ENCODE measurements at places on chromosomes 13 and 19.

DNA sequence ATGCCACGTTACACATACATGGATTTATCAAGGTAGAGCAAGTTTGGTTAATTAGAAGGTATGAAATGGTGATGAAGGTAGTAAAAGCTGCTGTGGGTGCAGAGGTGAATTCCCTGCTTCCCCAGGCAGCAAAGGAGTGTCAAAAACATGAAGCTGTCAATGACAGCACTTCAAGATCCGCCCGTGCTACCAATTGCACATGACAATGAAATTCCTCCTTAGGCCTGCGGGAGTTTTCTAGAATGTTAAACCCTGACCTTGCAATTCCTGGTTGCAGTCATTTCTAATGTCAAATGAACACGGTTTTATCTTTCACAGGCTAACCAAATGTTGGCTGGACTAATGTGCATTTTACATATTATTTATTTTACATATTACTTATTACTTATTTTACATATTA is 67.7 kb upstream of the LSM14A start:
- DNase-seq = no peak

DNA sequence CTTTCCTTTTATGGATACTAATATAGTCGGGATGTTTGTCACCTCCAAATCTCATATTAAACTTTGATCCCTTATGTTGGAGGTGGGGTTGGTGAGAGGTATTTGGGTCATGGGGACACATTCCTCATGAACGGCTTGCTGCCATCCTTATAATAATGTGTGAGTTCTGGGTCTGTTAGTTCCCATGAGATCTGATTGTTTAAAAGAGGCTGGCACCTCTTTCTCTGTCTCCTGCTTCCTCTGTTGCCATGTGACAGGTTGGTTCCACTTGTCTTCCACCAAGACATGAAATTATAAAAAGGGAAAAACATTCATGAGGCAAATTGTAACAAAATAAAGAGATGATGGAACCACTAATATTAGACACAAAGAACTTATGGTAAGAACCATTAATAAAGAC is 107.8 kb upstream of the ATXN8OS start:
- DNase-seq = no peak

- DNase-seq = no peak
Observed at GRCh38 chr13:48626726-48627451, 26.8 kb upstream of the CYSLTR2 start.

GRCh38 chr19:45677351-45678230 is 9.6 kb downstream of the GIPR start:
- no peak for DNase-seq

DNA sequence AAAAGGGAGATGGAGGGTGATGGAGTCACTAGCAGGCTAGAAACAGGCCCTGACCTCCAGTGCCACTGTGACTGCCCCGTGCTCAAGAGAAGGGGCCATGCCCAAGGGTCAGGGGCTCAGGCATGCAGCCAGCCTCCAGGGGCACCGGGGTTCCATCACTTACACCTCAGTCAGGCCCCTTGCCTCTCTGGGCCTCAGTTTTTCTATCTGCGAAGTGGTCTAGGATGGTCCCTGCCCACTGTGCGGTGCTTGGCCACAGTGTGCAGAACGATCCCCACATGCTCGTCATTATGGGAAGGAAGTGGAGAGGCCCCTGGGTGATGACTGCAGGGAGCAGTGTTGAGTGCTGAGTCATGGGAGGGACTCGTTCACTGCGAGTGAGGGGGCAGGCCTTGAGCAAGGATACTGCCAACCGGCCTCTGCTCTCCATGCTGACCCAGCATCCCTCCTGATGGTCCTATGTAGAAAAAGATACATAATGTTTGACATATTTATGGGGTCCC is 23.1 kb downstream of the TMED1 start:
- DNase-seq = no peak

GRCh38 chr19:10352764-10353671 is 13.6 kb upstream of the ICAM3 start:
- no peak for DNase-seq

DNA sequence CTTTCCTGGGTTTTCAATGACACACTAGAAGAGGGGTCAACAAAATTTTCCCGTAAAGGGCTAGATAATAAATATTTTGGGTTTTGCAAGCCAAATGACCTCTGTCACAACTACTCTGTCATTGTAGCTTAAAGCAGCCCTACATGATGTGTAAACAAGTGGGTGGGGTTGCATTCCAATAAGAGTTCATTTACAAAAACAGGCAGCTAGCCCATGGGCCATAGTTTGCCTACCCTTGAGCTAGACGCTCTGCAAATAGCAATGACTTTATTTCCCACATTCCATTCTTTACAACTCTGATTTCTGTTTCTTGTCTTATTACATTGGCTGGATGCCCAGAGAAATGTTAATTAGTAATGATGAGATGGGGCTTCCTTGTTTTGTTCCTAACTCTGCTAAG is 76.0 kb downstream of the ZNF557 start:
- no peak for DNase-seq

DNA sequence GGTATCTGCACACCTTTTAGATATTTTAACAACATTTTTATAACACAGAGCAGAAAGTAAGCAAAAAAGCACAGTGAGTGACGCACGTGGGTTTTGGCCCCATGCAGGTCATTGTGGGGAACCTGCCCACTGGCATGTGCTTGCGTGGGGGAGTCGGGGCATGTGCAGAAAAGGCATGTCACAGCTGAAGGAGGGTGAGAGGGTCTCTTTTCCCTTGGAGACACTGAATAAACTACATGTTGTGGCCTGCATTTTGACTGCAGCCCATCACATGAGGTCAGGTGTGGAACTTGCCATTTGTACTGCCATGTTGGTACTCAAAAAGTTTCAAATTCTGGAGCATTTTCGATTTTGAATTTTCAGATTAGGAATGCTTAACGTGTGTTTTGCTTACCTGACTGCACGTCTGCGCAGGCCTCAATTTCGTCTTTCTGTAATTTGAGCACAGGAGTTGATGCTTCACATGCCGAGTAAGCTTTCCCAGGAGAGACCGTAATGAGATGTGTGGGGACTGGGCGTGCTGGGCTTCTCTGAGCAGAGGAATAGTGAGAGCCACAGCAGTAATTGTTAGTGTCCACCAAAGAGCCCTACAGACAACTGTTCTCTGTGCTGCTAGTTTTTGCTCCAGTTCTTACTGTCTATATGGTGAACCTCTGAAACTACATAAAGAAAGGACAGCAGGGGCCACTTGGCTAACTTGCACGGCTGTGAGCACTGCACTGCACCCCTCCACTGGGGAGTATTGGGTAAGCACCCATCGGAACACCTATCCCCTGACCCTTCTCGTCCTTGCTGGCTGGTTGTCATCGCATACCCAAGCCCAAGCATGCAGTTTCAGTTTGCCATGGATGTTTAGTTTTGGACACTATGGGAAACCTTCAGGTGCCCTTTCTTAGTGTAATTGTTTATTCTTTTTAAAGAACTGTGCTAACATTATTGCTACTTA is 72.9 kb upstream of the GPR183 start:
- DNase-seq = no peak

- DNase-seq = no peak
Observed at GRCh38 chr13:74871369-74872070, 610.4 kb downstream of the TBC1D4 start.

DNA sequence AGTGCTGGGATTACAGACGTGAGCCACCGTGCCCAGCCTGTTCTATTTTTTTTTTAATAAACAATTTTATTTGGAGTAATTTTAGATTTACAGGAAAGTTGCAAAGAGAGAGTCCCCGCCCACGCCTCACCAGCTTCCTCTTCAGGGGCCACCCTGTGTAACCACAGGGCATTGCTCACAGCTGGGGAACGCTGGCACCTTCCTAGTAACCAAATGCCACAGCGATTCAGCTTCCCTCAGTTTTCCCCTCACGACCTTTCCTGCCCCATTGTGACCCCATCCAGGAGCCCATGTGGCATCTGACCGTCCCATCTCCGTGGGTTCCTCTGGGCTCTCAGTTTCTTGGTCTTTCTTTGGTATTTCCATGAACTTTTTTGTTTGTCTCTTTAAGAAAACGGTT is 83.9 kb downstream of the GNG7 start:
- peak; percentile 33 for DNase-seq

- DNase-seq = no peak
Observed at GRCh38 chr19:5052515-5052914, 83.6 kb downstream of the KDM4B start.

DNA sequence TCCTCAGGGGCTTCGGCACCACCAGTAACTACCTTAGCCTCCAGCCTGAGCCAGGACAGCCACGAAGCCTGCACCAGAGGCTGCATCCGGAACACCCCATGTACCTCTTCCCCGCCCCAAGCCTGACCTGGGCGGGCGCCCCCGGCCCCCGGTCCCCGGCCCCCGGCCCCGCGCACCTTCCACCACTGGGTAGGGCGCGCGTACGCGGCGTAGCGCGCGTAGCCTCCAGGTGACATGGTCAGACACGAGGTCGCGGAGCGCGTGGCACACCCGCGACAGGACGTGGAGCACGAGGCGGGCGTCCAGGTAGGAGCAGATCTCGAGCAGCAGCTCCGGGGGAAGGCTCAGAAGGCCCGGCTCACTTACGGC is 450 bp downstream of the FBXW9 start:
- DNase-seq = no peak

DNA sequence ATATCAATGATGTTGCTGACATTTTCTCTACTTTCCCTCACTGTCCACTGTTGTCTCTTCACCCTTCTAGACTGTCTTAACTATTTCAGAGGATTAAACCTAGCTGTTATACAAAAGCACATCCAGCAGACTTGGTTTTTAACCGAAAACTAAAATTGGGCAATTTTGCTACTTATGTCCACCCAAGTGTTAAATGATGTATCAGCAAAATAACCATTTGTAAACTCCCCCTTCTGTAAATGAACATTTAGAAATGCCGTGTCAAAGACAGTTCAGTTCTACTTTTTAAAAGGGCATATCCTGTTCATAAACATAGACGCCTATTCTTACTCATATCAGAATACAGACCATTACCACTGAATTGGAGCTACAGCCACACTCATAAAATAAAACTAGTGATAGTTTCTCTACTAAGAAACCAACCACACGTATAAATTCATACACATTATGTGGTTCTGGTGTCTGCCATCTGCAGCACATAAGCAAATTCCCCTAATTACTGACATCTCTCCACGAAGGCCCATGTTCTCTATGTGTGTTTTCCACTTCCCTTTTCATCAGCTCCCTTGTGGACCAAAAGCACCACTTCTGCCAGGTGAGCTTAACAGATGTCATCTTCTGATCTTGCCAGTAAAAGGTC is 1091.8 kb downstream of the PCDH9 start:
- DNase-seq = no peak

DNA sequence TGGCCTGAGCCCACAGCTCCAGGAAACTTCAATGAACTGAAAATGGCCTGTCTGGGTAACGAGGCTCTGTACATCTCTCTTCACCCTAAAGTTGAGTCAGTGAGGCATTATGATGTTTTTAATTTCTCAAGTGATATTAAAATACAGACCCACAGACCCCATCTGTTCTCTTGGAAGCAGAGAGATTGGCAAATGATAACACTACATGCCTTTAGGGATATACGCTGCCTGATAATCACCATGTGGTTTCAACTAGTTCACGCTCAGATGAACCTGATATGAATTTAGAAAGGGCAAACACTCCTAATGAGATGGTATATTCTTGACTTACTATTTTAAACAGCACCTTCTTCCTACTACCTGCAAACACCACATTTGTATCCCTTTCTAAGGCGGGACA is 127.5 kb downstream of the RFC3 start:
- DNase-seq = no peak

- DNase-seq = no peak
Observed at GRCh38 chr19:3851254-3852176, 17.3 kb downstream of the ZFR2 start.

DNA sequence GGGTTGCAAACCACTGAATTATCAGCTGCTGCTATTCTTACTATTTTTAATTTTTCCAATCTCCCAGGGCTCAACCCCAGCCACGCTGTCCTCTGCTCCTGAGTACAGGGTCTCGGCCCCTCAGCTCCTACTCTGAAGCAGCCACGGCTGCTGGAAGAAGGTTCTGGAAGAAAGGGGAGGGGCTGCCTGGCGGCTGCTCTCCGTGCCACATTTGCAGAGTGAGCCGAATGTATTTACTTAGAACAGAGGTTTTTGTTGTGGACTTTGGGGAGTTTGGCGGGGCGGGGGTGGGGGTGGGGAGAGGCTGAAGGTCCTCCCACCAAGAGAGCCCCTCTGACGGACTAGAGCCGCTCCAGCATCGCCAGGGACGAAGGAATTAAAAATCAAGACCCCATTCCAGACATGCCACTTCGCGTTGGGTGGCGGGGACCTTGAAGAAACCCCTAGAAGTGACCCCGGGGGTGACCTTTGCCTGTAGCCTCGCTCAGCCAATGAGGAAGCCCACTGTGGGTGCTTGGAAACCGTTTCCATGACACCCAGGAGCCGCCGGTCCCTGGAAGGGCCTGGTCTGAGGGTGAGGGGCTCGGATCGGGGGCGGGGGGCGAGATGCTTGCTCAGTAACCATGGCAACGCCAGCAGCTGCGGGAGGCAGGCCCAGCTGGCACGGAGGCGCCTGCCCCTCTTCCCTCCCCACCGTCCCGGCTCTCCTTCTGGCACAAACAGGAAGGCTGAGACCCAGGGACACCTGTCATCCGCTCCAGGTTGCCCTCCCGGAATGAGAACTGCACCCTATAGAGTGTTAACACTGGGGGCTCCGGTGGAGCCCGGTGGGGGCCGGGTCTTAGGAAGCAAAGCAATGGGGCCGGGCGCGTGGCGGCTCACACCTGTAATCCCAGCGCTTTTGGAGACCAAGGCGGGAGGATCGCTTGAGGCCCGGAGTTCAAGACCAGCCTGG is 54.2 kb upstream of the PTPRS start:
- no peak for DNase-seq

GRCh38 chr13:70189981-70190380 is 81.7 kb upstream of the KLHL1 start:
- DNase-seq = no peak

GRCh38 chr19:38019396-38019724 is 112.4 kb downstream of the SIPA1L3 start:
- no peak for DNase-seq

DNA sequence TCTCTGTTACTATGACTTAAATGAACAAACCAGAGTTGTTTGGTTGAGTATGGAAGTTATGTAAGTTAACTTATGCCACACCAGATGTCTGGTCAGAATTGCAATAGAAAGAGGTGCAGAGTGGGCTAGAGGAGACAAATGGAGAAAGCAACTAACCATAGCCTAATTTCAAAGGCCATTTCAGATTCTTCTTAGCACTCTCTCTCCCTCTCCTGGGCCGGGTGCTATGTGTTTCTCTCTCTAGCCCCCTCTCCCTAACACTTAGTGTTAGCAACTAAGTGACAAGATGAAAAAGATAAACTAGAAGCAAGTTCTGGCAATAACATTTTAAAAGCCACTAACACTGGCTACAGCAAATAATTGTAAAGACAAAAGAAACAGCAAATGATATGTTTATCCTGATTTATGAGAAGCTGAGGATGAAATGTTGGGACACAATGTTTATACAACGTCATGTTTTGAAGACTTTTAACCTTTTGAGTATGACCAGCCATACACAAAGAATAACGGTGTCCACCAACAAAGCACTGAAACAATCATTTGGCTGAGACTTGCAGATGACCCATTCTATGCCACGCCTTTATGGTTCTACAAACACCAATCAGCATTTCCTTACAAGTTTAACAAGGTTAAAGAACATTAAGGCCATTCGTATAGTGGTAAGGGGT is 18.6 kb downstream of the SERPINE3 start:
- DNase-seq = no peak

GRCh38 chr13:101529422-101529821 is 76.9 kb downstream of the ITGBL1 start:
- DNase-seq = no peak
